ENCODE measurements at places on chromosomes 1 and 21.
A peak's percentile ranks its signal among the peaks of the same experiment; 100 is the strongest.

- no peak for DNase-seq
Observed at GRCh38 chr21:32392299-32392879, 423 bp downstream of the URB1 start.

GRCh38 chr1:67189953-67190352 is 23.7 kb downstream of the IL23R start:
- no peak for DNase-seq

DNA sequence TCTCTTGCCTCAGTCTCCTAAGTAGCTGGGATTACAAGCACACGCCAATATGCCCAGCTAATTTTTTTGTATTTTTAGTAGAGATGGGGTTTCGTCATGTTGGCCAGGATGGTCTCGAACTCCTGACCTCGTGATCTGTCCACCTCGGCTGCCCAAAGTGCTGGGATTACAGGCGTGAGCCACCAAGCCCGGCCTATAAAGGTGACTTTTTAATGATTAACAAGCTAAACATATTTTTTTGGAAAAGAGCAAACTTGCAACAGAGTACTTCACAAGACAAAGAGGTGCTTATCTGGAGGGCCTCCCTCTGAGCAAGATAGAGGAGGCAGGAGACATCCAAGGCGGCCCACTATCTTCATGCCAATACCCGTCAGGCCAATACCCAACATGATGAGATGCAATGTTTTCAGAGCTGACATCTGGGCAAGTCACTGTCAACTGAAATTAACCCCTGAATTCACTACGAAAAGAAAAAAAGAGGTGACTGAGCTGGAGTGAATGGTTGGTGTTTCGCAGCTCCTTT is 10.5 kb downstream of the BCAR3 start:
- no peak for DNase-seq

DNA sequence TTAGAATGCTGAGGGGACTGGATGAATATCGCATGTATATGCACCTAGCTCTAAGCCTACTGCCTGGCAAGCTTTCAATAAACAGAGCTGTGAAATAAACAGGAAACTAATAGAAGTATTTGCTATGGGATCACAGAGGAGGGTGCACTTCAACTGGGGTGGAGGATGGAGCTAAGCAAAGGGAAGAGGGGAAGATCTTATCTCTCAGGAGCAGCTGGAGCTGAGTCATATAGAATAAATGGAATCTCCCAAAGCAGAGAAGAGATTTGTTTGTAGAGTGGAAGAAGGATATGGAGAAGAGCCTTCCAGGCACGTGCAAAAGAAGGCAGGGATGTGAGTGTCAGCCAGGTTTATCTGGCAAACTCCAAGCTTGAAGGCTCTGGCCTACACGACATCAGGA is 17.0 kb upstream of the KCNA10 start:
- DNase-seq = no peak

DNA sequence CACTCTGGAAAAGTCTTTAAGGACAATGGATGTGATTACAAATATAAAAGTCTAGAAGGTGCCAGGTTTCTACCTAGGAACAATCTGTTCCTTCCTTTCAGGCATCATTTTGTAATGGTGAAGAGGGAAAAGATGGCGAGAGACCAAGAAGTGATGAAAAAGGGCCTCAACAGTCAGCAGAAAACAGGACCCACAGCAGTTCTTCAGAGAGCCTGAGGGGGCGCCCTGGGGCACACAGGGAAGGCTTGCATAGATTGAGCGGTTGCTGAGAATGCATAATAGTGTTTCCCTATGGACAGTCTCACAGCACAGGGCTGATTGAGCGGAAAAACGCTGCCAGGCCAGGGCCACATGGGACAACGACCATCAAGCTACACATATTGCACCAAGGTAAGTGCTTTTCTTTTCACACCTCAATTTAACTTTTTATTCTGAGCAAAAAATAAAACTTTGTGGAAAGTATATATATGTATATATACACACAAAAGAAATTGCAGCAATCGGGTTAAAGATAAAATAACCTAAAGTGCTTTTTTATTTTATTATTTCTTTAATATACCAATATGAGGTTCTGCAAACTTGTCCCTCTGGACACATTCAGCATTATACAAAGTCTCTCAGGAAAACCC is 3.1 kb upstream of the YRDC start:
- DNase-seq = no peak

DNA sequence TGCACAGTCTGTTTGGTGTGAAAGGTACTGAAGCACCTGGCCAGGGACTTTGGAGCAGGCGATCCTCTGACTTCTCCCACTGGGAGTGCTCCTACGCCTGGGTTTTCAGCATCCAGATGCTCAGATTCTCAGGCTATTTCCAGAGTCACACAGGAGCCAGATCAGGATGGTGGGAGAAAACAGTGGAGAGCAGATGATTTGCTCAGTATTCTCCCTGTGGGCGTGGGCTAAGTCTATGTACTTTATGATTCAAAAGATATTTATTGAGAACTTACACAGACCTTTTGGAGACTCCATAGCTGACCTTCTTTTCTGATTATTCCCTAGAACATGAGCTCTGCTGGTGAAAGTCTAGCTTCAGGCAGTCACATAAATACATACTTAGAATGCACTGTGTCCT is 134.6 kb downstream of the TENT5C start:
- DNase-seq = no peak

DNA sequence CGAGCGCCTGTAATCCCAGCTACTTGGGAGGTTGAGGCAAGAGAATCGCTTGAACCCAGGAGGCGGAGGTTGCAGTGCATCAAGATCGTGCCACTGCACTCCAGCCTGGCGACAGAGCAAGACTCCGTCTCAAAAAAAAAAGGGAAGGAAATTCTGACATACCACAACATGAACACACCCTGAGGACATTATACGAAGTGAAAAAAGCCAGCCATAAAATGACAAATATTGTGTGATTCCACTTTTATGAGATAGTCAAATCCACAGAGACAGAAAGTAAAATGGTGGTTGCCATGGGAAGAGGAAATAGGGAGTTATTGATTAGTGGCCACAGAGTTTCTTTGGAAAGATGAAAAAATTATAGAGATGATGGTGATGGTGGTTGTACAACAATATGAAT is 41.7 kb downstream of the EVI5 start:
- no peak for DNase-seq

DNA sequence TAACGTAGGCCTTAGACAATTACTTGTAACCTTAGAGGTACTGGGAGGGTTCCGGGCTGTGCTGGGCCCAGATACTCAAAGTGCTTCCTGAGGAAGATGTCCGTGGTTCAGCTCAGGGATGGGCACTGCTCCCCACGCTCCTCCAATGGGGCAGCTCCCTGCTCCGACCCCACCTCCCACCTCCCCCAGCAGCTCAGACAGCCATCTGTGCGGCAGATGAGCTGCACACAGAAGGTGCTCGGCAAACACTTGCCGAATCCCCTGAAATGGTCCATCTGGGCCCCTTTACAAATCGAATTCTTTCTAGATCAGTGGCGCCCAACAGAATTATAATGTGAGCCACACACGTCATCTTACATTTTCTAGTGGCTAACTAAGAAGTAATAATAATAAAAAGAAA is 242.4 kb upstream of the RAB4A start:
- no peak for DNase-seq

- no peak for DNase-seq
Observed at GRCh38 chr1:226648421-226648820, 90.7 kb downstream of the ITPKB start.

GRCh38 chr21:39034590-39035536 is 148.4 kb downstream of the PSMG1 start:
- no peak for DNase-seq

DNA sequence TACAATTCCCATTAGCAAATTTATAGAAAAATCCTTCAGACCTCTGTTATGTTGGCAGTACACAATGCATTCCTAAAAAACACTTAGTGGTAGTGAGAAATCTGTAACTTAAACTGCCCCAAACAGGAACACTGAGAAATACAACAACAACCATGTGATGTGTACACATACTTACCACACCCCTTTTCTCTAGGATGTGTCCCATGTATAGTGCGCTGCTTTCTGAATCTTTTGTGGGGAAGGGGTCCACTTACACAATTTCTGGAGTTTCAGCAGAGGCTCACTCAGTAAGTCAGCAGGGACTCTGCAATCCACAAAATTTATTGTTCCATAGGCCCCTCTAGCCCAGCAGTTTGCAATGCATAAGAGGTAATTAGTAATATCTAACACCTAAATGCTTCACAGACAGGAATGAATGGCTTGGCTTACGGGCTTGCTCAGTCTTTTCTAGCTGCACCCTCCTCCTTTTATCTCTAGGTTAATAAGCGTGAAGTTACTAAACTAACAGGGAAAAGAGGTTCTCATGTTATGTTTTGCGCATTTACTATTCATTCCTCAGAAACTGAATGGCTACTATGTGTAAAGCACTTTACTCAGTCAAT is 115.2 kb downstream of the TGFBR3 start:
- no peak for DNase-seq

DNA sequence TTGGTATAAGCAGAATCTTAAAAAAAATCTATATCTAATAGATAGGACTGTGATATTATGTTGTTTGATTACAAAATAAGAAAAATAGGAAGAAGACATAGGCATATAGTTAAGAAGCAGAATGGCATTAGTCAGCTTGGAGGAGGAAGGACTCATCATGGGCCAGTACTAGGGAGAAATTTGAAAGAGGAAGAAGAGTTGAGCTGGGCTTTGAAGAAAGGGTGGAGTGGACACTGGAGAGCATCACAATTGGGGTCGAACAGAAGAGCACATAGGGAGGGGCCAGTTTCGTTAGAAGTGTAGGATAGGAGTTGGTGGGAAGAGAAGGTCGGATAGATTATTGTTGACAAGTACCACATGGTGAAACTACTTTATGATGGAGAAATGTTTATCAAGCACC is 129.3 kb downstream of the CACHD1 start:
- DNase-seq = no peak

DNA sequence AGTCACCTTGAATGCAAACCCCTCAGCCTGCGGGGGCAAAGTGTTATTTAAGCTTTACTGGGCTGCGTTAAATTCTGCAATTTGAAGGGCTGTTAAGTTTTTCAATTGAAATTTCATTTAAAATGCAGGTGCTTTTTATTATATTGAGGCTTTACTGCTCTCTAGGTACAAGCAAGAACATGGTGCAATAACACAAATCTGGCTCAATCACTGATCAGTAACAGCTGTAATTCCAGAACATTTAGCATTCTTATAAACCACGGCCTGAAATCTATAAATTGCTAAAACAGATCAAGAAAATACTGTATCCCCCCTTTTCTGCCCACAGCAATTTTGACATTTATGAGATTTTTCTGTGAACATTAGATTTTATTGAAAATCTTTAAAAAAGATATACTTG is 322.8 kb downstream of the KCTD3 start:
- no peak for DNase-seq

DNA sequence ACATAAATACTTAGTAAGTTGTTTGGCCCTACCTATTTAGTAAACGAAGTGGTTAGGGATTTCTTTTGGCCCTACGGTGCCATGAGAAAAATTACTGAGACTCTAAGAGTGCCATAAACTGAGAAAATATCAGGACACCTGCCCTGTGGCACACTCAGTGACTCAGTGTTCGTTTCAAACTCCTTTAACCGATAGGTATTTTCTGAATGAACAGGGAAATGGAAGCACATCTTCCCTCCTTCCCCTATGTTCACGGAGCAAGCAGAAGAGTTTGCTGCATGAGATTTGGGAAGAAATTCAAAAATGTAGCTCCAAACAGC is 134.2 kb downstream of the KAZN start:
- no peak for DNase-seq

- no peak for DNase-seq
Observed at GRCh38 chr1:36883315-36883949, 150.9 kb downstream of the GRIK3 start.

GRCh38 chr1:178690496-178690895 is 34.5 kb upstream of the RALGPS2 start:
- DNase-seq = no peak

- no peak for DNase-seq
Observed at GRCh38 chr21:29718081-29718815, 221.5 kb downstream of the GRIK1 start.

DNA sequence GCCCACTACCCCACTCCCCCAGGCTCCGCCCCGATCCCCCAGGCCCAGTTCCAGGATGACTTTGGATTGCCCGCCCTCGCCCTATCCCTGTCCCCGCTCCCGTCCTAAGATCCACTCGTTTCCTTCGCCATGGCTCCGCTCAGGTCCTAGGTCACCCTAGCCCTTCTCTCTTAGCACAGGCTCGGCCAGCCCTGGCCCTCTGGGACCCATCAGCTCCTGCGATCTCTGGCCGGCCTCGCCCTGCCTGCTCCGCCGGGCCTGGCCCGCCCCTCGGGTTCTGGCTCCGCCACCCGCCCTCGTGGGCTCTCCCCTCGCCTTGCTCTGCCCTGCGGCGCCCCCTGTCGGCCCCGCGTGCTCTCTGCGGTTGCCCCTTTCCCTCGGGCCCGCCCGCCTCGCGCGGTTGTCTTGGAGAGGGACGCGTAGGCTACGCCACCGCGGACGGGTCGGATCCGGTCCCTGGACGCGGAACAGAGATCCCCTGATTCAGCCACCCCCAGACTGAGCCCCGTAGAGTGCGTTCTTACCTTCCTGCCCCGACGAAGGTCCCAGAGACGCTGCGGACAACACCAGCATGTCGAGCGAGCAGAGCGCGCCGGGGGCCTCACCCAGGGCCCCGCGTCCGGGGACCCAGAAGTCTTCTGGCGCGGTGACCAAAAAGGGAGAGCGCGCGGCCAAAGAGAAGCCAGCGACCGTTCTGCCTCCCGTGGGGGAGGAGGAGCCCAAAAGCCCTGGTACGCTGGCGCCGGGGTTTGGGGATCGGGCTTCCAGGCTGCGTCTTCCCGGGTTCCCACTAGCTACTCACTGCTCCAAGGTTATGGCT is at the start of gene LRRC71:
Gene LRRC71 (plus strand): TSS at position 400 of the 820 bp plus-strand sequence. CDS start 172 bp downstream, at position 572.
- peak; percentile 98 for DNase-seq

DNA sequence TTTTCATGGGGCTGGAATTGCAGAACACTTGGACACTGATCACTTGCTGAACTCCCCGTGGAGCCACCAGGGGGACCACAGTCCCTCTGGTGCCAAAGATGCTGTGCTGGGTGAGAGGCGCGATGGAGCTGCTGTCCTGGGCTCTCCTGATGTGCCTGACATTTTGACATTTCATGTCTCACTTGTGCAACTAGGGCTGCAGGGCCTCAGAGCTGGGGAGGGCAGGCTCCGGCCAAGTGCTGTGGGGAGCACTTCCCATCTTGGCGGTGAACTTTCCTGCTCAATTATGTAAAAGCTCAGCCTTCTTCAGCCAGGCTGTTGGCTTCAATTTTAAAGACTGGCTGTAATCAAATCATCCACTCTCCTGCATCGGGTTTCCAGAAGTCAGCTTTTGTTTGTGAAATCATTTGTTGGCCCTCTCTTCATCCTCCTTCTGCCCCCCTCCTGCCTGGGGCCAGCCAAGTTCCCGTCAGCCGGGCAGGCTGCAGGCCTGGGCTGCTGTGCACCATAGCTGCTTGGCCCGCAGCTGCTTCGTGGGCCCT is 36.8 kb downstream of the KCNAB2 start:
- DNase-seq = peak; percentile 58

DNA sequence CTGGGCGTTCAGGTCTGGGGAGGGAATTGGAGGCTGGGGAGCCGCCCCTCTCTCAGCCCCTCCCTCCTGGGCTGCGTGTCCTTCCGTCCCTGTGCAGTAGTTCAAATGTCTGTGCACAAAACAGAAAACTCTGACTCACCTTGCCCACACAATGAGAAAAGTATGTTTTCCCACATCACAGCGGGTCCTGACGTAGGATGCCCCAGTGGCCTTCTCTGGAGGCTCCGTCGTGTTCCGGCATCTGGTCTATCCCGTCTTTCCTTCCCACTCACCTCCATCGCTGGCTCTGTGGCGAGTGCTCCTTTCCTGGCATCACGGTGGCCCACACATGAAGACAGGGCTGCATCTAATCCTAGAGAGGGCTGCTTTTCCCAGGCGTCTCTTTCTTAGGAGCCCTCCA is 224.0 kb downstream of the KAZN start:
- no peak for DNase-seq

Data from 8988T (cell line).